ACHN (cell line): ENCODE measurements at places on chromosomes 16 and 17.
A peak's percentile ranks its signal among the peaks of the same experiment; 100 is the strongest.

DNA sequence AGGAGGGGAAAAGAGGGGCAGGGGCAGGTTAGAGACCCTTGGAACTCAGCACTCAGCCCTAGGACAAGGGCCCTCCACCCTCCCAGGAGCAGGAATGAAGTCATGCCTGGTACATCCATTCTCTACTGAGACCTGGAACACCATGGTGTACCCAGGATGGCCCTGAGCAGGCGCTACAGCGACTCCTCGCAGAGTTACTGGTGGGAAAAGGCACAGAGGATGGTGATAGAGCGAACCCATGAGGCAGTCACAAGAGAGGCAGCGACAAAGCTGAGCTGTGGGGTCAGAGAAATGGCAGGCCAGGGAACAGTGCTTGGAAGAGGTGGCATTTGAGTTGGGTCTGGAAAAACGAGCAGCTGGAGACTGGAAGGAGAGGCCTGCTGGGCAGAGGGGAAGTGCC lies 37.5 kb downstream of the SRCIN1 start:
- no peak for DNase-seq

GRCh38 chr16:55842369-55843104 lies 9.6 kb upstream of the CES1 start:
- peak; percentile 60 for DNase-seq

DNA sequence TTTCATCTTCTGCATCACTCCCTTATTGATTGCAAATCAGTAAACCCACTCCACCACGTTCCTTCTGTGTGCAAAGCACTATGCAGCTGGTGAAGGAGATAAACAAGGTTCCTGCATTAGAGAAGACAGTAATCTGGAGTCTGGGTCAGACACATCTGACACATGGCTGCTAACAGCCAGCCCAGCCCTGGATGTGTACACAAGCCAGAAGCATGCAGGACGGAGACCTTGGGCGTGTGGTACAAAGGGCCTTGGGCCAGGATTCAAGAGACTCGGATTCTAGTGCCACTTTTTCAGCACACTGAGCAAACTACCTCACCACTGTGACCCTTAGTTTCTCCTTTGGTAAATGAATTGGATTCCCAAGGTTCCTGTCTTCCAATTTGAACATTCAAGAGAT lies 86.6 kb upstream of the DNAH9 start:
- no peak for DNase-seq

GRCh38 chr17:75555679-75556153 lies 30.2 kb downstream of the LLGL2 start:
- no peak for DNase-seq

- DNase-seq, result peak; percentile 79
Measured at GRCh38 chr16:87207509-87207908, 109.7 kb downstream of the C16orf95 start.

GRCh38 chr16:77745972-77746371 lies 23.7 kb downstream of the NUDT7 start:
- DNase-seq, result no peak

GRCh38 chr17:50534222-50534978 lies 1.9 kb downstream of the EPN3 start:
- DNase-seq, result peak; percentile 74

GRCh38 chr16:15571557-15571956 lies 71.4 kb downstream of the MARF1 start:
- DNase-seq, result no peak

GRCh38 chr16:55373489-55373832 lies 49.5 kb downstream of the IRX6 start:
- no peak for DNase-seq

DNA sequence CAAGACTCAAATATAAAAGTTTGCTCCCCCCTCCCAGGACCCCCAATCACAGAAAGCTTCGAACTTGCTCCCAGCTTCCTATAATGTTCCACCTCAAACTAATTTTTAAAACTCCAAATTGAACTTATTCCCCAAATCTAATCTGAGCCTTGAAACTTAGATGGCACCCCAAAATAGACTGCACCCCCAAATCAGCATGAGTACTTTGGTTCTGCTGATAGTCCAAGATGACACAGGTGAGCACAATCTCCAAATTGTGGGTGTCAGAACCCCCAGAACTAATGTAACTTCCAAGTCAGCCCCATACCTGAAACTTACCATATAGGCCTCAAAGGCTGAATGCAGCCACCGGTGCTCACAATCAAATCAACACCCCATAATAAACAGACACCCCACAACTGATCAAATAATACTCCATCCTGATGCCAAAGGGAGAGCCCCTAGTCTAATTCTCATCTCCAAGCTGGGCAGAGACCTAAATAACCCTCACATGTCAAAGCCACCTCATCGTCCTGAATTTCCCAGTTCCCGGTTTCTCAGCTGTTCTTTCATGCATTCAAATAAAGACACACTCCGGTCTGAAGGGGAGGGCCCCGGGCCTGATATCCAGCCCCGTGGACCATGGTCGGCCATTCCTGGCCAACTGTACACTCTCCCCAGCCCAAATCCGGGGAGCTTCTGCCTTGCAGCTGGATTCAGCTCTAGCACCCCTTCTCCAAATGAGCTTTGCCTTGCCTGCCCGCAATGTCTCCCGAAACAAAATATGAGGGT lies 1.8 kb upstream of the BCL6B start:
- DNase-seq, result no peak

DNA sequence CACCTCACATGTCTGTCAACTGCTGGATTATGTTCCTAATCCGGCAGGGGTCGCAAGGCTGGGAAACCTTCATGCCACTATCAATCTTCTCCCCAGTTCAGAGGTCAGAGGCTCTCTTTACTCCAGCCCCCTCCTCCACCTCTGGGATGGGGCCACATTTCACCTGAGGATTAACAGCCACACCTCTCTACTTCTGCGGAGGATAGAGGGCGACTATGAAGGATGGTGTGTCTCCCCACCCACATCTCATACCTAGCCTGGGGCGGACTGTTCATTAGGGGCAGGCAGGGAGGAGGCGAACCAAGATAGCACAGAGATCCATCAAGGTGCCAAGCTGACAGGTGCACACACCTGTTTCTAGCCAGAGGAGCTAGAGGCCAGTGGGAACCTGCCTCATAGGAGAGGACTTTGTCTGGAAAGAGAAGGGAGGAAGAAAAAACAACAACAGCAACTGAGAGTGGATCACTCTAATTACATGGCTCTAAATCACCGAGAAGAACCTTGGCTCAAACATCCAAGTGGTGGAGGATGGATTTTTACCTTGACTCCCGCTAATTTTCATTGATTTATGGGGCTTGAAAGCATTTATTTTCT lies 41.9 kb upstream of the SKAP1 start:
- no peak for DNase-seq

DNA sequence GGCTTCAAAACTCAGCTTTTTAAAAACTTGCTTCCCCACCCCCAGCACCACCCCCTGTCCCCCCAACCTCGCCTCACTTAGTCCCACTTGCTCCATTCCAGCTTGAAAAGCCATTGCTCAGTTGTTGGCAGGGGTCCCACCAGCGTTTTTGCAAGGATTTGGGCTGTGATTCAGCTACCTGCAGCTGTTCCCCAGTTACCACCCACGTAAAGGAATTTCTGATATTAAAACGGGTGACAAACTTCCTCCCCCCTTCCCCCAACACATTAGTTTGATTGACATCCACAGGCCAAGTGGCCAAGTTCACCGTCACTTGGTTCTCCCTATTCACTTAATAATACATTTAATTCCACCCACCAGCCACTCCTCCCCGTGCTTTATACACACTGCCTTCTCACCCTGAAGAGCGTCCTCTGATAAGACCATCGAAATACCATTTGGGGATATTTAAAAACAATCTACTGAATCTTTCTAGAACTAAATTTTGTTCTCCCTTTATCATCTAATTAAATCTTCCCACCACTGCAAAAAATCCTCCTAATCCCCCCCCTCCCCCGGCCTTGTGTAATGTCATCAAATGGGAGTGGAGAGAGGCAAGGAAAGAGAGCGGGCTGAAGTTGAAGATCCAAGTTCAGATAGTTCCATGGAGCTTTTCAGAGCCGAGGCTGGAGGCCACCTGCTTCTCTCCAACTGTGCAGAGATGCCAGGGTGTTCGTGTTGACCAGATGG lies 55.1 kb downstream of the SOX9 start:
- DNase-seq, result no peak

DNA sequence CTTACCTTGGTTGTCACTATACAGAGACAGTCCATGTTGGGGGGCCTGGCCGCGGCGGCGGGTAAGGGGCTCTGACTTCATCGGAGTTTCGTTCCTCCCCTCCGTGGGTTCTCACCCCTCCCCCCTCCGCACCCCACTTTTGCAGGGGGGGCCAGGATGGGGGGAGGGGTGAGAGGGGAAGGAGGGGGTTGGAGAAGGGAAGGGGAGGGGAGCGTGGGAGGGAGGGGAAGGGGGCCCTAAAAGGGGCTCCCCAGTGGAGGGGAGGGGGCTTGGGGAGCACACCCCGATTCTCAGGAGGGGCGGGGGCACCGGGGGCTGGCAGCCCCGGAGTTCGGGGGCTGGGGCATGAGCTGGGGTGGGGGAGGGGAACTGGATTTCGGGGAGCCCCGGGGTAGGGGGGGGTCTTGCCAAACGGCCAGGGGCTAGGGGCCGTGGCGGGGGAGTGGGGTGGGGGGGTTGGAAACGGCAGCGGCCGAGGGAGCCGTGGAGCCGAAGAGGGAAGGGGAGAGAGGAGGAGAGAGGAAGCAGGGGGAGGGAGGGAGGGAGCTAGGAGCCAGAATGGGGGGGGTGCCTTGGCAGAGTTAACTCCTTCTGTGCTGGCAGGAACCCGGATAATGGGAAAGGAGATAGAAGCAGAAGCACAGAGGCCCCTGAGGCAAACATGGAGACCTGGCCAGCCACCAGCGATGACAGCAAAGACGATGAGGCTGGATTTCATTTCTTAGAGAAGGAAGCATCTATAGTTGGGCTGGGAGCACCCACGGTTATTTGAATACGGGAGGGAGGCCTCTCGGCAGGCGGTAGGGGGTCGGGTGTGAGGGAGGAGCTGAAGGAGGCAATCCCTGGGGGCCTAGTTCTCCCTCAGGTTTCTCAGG lies 2.3 kb downstream of the DLG4 start:
- DNase-seq, result peak; percentile 71

DNA sequence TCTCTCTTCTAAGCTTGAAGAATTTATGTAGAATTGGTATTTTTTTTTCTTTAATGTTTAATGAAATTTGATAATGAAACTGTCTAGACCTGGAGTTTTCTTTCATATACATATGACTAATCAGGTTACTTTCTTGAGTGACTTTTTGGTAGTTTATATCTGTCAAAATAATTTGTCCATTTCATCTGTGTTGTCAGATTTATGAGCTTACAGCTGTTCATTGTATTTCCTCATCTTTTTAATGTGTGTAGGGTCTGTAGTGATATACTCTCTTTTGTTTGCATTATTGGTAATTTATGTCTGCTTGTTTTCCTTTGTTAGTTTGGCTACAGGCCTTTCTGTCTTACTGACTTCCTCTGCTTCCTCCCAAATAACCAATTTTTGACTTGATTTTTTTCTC lies 55.7 kb downstream of the TAOK1 start:
- no peak for DNase-seq

- peak; percentile 72 for DNase-seq
Measured at GRCh38 chr16:117379-118365, 20.8 kb downstream of the NPRL3 start.

- DNase-seq, result peak; percentile 31
Measured at GRCh38 chr17:57356719-57357391, 100.5 kb downstream of the MSI2 start.

- DNase-seq, result no peak
Measured at GRCh38 chr17:5364696-5365095, 54.8 kb downstream of the NUP88 start.

- peak; percentile 52 for DNase-seq
Measured at GRCh38 chr17:50501054-50501453, 7.2 kb upstream of the MYCBPAP start.

DNA sequence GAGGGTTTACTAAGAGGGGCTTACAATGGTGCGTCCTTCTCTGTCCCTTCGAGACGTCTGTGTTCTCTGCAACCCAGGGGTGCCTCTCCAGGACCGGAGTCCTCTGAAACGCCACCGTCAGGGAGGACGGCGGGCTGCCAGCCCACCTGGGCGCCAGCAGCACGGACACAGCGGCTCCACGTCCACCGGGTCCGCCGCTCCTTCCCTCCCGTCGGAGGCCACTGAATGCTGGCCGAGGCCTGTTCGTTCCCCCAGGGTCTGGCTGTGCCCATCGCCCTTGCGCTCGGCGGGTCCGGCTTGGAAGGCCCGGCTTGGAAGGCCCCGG lies 403 bp downstream of the TEPSIN start:
- no peak for DNase-seq

DNA sequence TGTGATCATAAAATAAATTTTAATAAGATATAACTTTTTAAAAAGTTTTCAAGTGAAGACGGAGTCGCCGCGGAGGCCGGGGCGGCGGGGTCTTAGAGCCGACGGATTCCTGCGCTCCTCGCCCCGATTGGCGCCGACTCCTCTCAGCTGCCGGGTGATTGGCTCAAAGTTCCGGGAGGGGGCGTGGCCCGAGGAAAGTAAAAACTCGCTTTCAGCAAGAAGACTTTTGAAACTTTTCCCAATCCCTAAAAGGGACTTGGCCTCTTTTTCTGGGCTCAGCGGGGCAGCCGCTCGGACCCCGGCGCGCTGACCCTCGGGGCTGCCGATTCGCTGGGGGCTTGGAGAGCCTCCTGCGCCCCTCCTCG lies at the start of gene FOXC2:
Gene FOXC2 (plus strand): TSS at position 229 of the 365 bp plus-strand sequence. CDS start 507 bp downstream, outside the sequence.
- peak; percentile 94 for DNase-seq

GRCh38 chr17:8916466-8916865 lies 49.0 kb upstream of the PIK3R6 start:
- no peak for DNase-seq

DNA sequence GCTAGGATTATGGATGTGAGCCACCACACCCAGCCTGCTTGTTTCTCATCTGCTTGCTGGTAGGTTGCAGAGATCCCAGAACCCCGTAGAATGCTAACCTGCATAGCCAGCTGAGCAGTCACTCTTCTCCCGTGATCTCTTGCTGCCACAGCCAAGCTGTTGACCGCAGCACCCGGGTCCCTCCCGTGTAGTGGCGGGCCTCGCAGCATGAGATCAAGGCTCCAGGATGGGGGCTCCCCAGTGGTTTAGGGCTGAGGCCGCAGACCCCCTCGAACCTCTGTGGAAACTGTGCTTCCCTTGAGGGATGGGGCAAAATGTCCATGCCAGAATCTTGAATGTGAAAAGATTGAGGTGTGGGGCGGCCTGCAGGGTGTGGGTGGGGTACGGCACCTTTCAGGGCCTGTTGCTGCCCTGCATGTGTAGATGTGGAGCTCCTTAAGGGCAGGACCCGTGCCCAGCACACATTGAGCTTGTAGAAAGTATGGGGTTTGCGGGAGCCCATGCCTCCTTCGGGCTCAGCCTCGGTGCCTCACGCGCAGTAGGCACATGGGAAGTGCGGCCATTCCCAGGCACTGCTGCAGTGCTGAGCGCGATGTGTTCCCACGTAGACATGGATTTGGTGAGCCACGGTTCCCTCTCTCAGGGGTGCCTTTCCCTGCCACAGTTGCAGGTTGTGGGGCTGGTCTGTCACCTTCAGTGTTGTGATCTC lies 99.9 kb downstream of the BANP start:
- DNase-seq, result no peak

GRCh38 chr17:40452216-40452787 lies 9.1 kb downstream of the IGFBP4 start:
- no peak for DNase-seq

GRCh38 chr16:2808181-2808580 lies 8.9 kb upstream of the PRSS21 start:
- no peak for DNase-seq

- DNase-seq, result no peak
Measured at GRCh38 chr16:2799859-2800226, 1.6 kb downstream of the PRSS41 start.

- no peak for DNase-seq
Measured at GRCh38 chr17:13931800-13932460, 137.4 kb upstream of the COX10 start.

GRCh38 chr17:80011989-80012555 lies 23.6 kb downstream of the TBC1D16 start:
- DNase-seq, result no peak

- no peak for DNase-seq
Measured at GRCh38 chr16:79661578-79661977, 61.0 kb upstream of the MAF start.
